Activated CD4-positive, CD25-positive, alpha-beta regulatory T cell treated with anti-CD3 and anti-CD28 coated beads, Interleukin-2, amount 50 U/mL, for 72 hours (primary cell): ENCODE measurements at places on chromosomes 7 and 10.

DNA sequence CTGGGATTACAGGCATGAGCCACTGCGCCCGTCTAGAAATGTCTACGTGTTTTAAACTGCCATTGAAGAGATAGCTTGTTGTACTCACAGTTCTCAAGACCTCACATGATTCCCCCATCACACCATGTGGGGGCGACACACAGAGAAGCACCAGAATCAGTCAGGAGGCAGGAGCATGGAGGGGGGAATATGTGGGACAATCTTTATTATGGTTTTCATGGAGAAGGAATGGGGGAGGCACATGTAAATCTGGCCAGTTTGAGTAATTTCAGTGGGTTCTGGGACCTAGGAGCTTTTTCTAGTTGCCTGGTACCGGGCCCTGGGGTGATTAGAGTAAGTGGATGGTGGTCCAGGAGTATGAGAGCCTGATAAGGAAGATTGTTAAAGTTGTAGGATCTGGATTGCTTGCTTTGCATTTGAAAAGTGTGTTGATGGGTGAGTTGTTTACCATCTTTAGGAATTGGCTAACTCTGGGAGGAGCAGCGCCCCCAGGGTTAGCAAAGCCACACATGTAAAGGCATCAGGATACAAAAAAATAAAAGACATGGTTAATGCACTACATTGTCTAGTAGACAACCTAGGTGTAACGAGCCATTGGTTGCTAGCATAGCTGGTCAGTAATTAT is 85.4 kb upstream of the SLC13A1 start:
- DNase-seq, result no peak

GRCh38 chr10:122013311-122013780 is 24.4 kb downstream of the TACC2 start:
- no peak for DNase-seq

DNA sequence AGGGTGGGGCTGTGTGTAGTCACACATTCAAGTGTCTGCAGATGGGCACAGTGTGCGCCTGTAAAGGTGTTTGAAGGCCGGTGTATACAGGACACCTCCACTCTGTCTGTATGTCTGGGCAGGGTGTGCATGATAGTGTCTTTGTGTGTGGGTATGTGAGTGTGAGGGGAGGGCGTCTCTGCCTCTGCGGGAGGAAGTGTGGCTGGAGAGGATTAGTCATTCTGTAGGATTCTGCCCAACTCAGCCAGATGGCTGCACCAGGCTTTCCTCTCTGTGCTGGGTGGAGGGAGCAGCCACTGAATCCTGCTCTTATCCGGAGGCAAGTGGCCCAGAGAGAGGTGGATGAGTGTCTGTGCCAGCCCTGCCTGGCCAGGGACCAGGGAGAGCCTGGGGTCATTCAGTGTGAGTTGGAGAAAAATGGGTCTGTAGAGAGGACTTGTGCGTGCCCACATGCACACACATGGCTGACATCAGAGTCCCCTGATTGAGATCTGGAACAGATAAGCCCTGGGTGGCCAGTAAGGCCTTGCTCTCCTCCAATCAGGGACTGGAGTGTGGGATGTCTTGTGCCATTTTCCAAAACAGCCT is 1.7 kb downstream of the SFXN3 start:
- DNase-seq, result no peak

DNA sequence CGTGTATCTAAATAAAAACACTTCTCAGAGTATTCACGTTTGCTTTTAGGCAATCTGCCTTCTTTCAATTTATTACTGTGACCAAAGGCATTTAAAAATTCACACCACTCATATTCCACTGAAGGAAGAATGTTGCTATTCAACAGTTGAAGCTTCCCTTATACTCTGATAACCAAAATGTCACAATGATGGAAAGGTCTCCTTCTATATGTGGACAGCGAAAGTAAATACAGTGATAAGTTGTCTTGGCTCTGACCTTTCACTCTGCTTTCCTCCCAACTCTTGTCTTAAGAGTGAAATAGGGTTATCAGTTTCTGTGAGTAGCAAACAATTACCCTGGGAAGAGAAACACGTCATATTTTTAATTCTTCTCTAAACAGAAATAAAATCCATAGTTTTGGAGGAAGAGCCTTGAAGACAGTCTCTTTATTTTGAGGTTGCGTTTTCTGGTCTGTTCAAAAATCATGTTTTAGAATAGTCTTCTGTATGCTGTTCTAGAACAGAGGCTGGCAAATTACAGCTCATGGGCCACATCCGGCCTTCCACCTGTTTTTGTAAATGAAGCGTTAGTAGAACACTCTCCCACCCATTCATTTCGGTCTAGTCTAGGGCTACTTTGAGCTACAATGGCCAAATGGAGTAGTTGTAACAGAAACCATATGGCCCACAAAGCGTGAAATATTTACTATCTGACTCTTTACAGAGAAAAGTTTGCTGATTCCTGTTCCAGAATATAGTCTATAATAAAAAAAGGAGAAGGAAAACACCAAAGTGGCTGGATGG is 41.3 kb downstream of the ETV1 start:
- DNase-seq, result no peak

DNA sequence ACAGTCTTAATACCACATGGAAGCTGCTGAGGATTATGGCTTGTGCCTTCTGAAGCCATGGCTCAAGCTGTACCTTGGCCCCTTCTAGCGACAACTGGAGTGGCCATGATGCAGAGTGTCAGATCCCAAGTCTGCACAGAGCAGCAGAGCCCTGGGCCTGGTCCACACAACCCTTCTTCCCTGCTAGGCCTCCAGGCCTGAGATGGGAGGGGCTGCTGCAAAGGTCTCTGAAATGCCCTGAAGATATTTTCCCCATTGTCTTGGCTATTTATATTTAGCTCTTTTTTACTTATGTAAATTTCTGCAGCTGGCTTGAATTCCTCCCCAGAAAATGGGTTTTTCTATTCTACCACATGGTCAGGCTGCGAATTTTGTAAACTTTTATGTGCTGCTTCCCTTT is 804.6 kb upstream of the ZWINT start:
- no peak for DNase-seq

DNA sequence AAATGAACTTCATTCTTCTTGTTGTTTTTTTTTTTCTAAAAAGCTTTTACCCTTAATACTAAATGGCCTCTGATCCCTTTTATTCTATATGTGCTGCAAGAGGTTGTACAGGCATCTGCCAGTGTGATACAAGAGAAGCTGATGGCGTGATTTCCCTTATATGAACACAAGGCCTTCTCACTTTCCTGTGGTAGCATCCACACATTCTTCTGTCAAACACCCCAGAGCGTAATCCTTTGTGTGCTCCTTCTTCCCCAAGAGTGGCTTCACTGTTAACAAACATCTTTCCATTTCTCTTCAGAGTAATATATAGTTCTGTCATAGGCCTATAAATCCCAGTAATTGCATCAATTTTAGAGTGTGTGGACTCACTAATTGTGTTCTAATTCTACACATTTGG is 86.3 kb upstream of the CAPZA2 start:
- DNase-seq, result no peak

DNA sequence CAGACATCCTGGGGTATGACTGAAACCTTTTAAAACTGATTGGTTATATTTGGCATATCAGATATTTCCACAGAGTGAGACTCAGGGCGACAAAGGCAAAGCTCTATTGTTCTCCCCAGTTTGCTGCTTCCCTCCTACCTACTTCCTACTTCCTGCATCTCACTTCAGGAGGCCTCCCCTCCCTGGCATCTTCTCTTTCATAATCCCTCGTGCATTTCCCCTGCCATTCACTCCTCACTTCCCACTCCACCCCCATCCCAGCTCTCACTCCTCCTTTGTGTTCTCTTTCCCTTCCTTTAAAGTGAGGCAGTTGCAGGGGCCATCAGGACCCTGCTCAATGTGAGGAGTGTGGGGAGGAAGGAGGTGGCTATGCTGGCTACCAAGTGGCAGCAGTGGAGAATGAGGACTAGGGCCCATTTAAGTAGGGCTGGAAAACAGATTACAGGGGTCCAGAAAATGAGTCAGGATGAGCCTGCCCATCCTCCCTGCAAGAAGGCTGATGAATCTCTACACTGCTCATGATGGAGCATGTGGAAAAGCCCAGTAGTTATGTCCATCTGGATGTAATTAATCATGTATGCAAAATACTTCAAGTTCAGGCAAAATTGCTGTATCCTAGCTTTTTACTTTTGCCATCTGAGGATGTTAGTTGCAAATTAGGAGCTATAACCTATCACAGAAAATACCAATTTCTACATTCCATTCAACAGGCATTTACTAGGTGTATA is 311.8 kb upstream of the IMMP2L start:
- DNase-seq, result no peak

- DNase-seq, result no peak
Observed at GRCh38 chr10:99593312-99593711, 26.9 kb downstream of the SLC25A28 start.

DNA sequence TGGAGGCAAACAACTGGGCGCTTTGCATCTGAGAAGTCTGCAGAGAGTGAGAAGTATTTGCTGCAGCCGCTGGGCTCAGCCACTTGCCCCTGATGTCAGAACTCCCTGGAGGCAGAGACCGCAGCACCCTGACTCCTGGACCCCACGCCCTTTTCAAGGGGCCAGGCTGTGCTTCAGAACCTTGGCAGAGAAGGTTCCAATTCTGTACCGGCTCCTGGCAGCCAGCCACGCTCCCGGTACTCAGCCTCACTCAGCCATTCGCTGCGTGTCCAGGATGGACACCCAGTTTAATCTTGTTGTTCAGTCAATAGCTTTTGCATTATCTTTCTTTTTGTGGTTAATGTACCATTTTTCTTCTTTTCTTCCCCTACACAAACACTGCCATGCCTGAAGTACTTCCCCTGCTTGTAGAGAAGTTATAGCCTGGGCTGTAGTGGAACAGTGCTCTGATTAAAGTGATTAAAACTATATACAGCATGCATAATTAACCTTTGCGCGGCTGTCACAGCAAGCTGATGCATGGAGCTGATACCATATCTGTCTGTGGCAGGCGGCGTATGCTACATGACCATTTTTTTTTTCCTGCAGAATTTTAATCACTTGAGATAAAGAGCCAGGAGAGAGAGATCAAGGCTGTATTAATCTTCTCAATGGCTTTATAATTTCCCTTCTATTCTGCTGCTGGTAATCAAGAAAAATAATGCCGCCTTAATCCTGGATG is 578.5 kb downstream of the SDK1 start:
- DNase-seq, result no peak

GRCh38 chr10:78508955-78509748 is 475.5 kb downstream of the RPS24 start:
- no peak for DNase-seq

- DNase-seq, result no peak
Observed at GRCh38 chr10:84605802-84606201, 277.4 kb downstream of the CCSER2 start.

- no peak for DNase-seq
Observed at GRCh38 chr7:146661435-146661834, 544.8 kb downstream of the CNTNAP2 start.

DNA sequence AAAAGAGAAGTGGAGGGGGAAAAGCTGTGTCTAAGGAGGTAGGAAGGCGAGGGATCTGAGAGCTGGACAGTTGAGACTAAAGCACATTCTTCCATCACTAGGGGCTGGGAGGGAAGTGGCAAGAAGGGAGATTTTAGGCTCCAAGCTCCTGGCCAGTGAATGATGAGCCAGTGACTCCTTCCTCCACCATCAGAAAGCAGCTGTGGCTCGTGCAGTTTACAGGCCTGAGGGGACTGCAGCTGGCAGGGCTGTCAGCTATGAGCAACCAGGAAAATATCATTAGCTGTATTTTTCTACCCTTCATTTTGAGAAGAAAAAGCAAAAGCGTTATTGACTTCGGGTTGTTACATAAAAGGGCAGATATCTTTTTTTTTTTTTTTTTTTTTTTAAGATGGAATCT is 60.7 kb downstream of the GPAM start:
- DNase-seq, result no peak

DNA sequence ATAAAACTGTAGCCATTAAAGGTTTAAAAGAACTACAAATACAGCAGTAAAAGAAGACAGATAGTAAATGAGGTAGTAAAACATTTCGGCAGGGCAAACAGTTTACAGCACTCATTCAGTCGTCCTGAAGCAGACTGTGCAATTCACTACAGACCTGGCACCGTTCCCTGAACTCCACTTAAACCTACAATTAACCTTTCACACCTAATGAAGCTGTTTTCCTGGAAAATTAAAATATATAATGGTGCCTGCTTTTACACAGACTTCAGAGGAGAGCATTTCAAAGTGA is 335.3 kb downstream of the GFRA1 start:
- no peak for DNase-seq

DNA sequence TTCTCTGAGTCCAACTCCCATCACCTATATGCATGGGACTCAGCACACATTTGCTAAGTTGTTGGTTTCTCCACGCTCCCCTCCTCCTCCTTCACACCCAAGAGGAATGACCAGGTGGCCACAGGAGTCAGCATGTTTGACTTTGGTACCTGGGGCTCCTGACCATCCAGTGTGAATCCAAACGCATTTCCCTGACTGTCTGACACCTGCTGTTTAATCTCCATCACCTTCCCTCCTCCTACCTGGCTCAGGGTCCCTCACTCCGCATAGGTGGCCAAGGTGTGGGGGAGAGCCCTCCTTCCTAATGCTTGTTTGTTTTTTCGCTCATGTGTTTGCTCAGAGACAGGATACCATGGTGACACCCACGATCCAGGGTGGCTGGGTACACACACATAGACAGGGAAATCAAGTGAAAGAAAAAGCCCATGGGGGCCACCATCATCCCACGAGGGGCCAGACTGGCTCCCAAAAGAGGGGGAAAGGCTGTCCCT is 194.9 kb downstream of the KCNMA1 start:
- no peak for DNase-seq

DNA sequence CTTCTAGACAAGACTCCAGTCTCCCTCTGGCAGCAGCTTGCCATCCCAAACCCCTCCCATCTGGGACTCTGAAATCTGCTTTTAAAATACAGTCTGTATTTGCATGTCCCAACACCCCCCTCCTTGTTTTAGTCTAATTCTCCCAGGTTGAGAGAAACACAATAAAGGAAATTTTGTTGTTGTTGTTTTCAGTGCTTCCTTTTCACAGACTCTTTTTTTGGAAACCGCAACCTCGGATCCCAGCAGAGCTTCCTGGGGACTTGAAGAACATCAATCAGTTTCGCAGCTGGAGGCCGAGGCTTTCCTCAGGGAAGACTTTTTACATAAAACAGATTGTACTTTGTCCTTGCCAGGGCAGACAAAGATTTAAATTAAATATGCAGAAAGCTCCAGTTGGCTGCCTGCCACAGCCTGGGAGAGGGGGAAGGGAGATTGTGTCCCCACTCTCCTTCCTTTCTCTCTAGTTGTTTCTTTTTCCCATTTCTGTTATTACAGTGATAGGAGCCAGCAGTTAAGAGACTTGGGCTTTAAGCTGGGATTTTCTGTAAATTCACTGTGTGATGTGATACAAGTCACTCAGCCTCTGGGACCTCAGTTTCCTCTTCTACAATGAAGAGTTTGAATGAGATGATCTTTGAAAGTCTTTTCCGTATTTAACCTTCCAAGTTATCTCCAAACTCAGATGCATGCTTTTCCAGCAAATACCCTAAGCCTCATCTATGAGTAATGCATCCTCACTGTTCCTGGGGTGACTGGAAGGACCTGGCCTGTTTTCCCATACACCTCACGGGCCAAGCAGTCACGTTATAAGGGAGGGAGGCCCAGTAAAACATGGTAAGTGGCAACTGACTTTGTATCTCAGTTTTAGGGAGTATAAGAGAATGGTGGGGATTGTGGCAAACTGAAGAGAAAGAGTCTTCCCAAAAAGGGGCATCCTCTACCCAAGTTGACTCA is 192.3 kb downstream of the REEP3 start:
- no peak for DNase-seq

GRCh38 chr10:50361946-50362345 is 110.6 kb upstream of the ASAH2 start:
- no peak for DNase-seq

- no peak for DNase-seq
Observed at GRCh38 chr10:49745756-49746155, 16.4 kb downstream of the OGDHL start.

GRCh38 chr10:118343115-118343514 is 991 bp upstream of the FAM204A start:
- DNase-seq, result no peak
